ENCODE measurements at places on chromosomes 12 and 14.

DNA sequence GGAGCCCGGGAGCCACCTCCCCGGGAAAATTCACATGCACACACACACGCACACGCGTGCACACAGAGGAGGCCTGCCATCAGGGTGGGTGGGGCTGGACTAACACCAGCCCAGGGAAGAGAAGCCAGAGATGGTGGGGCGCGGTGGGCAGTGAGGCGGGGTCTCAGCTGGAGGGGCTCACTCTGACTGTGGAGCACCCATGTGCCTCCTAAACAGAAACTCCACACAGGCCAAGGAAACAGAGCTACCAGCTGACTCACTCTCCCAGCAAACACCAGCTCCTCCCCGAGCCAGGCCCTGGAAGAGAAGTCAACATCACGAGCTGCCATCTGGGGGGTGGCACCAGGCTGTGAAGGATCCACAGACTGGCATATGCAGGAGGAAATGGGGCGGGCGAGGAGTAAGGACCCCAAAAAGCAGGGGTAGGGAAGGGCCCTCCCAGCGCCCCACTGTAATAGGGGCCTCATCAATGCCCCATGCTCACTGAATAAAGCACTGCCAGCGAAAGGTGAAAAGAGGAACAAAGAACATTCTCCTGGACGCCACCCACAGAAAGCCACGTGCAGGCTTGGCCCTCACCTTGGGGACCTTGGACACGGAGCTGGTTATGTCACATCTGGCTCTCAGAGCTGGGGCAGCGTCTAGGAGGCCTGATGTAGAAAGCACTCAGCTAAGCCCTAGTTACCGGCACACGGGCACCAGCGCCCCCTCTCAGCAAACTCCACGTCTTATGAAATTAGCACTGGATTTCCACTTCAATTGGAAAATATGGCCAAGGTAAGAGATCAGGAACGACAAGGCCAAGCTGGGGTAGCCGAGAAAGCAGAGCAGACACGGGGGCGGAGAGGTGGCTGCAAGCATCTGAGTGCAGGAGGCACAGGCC is 8.4 kb upstream of the INF2 start:
- DNase-seq: peak; percentile 37

GRCh38 chr14:99183716-99184115 is 88.3 kb downstream of the BCL11B start:
- no peak for DNase-seq

DNA sequence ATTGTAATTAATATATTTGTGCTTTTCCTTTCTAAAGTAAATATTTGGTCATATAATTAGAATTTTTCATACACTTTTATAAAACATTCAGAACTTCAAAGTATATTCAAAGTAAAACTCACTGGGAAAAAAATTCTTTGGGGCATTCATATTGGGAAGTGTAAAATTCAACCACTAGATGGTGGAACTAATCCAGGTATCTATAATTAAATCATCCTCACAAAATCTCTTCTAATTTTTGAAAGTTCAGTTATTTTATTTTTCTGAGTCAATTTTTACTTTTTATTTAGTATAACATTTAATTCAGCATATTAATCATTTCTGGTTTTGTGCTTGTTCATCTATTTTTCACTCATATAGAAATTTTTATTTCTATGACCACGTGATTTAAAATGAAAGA is 81.0 kb downstream of the NTS start:
- no peak for DNase-seq

- DNase-seq: peak; percentile 61
These were observed 310.1 kb downstream of the SYT1 start for GRCh38 chr12:79174626-79175025.

- DNase-seq: no peak
These were observed 457 bp downstream of the SOCS2 start for GRCh38 chr12:93572712-93573551.

Measured in AG09309 (cell line).